ENCODE measurements at places on chromosomes 3 and 15.
A peak's percentile ranks its signal among the peaks of the same experiment; 100 is the strongest.

DNA sequence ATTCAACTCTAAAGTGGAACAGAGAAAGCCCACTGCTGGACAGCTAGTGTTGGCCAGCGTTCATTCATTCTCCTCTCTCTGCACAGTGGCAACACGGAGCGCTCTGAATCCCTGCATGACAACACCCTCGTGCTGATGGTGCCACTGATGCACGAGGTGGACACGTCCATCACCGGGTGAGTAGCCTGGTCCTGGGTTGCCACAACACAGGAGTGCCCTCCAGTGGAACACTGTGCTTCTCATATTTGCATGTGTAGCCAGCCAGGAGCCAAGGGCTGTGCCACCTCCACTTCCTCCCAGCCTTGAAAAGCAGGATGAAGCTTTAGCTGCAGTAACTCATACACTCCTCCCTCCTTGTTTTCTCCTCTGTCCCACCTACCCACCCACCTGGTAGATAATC lies 120.0 kb upstream of the CTDSPL start:
- DNase-seq = no peak

- DNase-seq = no peak
Measured at GRCh38 chr3:76107935-76108570, 322.7 kb upstream of the ZNF717 start.

DNA sequence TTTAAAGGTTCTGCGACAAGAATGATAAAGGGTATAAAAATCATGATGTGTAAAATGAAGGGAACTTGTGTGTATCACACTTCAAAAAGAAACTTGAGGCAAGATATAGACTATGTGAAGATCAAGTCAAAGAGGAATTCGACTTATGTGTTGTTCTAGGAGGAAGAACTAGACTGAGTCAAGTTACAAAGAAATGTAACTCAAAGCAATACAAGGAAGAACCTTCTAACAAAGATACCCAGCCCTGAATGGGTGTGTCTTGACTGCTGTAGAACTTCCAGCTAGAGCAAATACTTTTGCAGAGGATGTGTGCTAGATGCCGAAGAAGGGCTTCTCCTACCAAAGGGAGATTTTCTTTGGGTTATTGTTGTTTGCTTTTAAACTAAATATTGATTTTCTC lies 2.4 kb downstream of the SLC49A4 start:
- no peak for DNase-seq

GRCh38 chr15:75153087-75153486 lies 48.6 kb upstream of the C15orf39 start:
- no peak for DNase-seq

- DNase-seq = no peak
Measured at GRCh38 chr15:89749054-89749453, 2.0 kb downstream of the MESP1 start.

DNA sequence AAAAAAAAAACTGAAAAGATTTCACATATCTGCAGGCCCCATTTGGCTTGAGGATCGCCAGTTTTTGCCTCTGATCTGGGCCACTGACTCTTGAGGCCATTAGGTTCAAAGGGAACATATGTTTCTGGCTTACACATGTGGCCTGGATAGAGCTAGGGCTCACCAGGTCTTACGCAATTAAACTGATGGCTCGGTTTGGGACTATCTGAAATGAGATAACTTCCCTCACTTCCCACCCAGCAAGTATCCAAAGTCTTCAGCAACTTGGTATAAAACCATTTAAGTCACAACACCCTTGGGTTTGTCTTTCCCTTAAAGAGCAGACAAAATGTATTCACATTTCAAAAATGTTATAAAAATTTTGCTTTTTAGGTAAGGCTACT lies 36.3 kb downstream of the LRIG1 start:
- no peak for DNase-seq

- no peak for DNase-seq
Measured at GRCh38 chr3:78148986-78149717, 1109.3 kb downstream of the ROBO2 start.

- no peak for DNase-seq
Measured at GRCh38 chr3:69300296-69300695, 85.6 kb downstream of the FRMD4B start.

DNA sequence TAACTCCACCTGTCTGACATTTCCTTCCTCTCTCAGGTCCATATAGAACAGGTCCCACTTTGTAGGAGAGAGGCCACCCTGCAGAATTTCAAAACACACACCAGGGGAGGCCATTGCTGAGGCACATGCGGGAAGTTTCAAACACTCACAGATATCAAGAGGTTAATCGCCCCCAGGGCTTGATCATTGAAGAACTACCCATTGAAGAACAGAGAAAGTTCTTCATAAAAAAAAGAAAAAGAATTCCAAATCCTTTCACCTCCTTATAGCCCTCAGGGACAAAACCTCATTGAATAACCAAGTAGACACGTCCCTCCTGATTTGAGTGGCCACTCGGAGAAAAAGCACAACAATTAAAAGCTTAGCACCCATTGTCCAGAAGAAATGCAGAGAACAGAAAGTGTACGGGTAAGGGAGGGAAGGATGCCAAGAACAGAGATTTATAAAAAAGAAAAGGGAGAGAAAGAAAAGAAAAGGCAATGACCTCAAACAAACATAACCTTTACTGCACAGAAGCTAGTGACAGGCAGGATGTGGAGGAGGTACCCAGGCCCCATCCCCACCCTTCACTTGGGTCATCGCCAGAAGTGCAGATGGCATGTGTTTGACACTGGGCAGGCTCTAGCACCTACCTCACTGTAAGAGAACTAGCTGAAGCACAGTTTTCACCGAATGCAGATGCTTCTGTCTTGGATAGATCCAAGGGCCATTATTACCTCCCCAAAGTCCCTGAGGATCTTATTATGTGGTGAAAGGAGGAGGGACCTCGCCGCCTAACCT lies 112.3 kb upstream of the HES1 start:
- DNase-seq = peak; percentile 60

DNA sequence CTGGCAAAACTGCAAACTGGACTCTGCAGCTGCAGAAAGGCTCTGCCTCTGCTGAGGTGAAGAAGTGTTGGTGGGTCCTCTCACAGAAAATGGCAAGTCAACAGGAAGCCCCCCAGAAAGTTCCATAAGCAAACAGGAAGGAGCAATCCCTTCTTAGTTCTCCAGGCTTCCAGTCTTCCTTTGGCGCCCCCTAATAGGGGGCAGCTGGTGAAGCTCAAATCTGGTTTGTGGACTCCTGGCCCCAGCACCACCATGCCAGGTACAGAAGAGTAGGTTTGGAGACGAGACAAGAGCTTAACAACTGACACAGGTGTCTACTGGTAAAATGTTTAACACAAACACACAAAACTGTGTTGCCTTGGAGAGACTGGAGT lies 35.5 kb downstream of the LEO1 start:
- no peak for DNase-seq

- no peak for DNase-seq
Measured at GRCh38 chr15:41256577-41257038, 25.5 kb downstream of the CHP1 start.

DNA sequence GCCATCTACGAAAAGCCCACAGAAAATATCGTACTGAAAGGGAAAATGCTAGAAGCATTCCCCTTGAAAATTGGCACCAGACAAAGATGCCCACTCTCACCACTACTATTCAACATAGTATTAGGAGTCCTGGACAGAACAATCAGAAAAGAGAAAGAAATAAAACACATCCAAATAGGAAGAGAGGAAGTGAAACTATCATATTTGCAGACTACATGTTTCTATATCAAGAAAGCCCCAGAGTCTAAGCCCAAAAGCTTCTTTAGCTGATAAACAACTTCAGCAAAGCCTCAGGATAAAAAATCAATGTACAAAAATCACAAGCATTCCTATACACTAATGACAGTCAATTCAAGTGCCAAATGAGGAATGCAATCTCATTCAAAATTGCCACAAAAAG lies 15.6 kb downstream of the OR5K3 start:
- DNase-seq = no peak

DNA sequence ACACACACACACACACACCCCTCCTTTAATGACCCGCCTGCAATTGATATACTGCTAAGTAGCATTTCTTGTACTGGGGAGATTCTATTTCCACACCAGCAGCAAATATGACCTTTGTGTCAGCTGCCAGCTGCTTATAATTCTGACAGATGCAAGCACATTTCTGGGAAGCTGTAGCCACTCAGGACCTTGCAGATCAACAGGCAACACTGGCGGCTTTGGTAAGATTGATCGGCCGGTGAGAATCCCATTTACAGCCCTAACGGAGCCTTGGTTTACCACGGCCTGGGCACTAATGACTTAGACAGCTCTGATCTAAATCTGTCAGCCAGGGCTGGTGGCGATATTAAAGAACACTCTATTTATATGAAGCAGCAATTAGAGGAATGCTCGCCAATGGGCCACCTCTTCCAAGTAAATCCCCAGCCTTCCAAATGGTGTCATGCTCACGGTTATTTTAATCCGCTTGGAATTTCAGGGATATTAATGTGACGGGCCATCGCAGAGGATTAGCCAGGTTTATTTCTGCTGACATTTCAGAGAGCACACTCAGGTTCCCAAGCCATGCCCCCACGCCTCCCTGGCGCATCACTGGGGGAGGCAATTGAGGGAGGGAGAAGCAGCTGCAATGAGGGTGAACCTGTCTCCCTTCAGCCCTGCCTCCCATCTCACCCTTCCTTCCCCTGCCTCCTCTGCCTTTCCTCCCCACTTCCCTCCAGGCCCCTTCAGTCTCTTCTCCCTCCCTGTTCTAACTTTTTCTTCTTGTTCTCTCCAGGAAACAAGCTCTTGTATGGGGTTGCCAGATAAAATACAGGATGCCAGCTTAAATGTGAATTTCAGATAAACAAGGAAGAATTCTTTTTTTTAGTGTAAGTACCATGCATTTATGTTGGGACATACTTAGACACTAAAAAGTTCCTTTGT lies 287.0 kb downstream of the TLE3 start:
- no peak for DNase-seq

- no peak for DNase-seq
Measured at GRCh38 chr15:77823736-77824135, 191.0 kb upstream of the LINGO1 start.

DNA sequence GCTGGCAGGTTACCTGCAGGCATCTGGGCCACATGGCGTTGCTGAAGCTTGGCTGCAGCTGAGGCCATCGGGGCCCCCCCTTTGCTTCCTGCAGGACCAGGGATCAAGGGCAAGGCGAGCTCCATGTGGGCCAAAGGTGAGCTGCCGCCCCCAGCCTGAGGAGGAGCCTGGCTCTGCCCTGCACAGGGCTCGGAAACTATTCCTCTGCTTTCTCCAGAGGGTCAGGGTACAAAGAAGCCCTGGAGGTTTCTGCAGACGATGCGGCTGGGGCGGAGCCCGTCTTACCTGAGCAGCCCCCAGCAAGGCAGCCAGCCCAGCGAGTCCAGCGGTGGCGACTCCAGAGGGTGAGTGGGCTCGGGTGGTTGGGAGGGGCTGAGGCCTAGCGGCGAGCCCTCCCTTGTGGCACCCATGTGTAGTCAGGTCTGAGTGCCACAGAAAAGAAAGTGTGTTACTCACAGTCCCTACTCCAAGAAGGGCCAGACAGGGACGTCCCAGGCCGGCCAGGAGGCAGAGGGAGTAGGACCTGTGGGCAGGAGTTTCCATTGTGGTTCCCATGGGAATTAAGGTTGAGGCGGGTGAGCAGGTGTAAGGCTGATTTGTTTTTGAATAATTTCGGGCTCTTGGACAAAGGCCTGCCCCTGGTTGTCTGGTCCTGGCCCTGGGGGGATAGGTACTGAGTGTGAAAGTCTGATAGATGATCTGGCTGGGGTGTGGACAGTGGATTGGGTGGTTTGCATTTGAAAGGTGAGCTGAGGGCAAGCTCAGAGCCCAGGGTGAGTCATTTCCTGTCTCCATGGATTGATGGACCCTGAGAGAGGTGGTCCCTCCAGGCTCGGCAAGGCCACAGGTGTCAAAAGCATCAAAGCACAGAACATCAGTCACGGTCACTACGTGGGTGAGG lies 25.4 kb downstream of the CFAP100 start:
- no peak for DNase-seq

DNA sequence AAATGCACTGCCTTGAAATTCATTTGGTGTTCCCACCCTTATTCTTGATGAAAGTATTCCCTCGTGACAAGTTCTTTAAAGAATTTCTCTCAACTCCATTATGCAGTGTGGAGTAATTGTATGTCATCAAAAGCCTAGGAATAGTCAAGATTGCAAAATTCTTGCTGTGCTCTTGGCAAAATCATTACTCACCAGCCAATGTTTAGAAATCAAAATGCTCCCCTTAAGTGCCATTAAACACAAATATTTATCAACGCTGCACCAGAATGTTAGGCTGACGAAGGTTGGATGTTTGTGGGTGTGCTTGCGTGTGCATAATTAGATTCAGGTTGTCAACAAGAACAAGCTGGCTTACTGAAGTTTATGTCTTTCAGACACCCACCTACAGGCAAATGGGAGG lies 40.5 kb downstream of the SST start:
- no peak for DNase-seq

- peak; percentile 76 for DNase-seq
Measured at GRCh38 chr3:66492672-66493071, 8.2 kb downstream of the LRIG1 start.

DNA sequence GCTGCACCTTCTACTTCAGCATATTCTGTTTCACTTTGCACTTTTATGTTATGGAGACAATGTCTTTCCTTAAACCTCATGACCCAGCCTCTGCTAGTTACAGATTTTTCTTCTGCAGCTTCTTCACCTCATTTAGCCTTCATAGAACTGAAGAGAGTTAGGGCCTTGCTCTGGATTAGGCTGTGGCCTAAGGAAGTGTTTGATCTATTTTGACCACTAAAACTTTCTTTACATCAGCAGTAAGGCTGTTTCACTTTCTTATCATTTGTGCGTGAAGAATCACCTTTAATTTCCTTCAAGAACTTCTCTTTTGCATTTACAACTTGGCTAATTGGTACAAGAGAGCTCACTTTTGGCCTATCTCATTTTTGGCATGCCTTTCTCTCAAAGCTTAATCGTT lies 40.9 kb downstream of the PHLDB2 start:
- DNase-seq = no peak

DNA sequence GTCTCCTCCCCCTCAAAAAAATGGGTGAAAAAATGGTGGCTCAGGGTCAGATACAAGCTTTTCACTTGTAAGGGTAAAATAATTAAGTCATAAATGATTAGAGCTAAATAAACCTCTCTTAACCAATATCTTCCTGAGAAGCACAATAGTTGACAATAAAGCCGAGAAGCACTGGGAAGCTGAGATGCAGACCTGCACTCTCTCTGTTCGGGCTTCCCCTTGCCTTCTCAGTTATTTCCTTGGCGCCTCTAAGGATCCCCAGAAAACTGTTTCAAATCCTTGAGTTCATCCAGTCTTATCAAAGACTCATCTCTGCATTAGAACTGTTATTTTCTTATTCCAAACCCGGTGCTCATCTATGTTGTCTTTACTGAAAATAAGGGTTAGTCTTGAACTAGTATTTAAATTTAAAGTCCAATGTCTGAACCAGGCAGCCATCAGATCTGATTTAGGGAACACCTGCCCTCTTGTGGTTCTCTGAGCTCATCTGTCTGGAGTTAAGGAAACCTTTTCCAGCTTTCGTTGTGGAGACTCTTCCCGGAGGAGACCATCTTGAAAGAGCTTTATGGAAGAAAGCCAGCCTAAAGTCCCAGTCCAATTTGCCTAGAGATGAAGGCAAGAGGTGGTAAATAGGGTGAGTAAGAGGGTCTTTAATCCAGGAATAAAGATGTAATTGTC lies 256.4 kb upstream of the MCTP2 start:
- peak; percentile 11 for DNase-seq

GRCh38 chr3:29544701-29545363 lies 264.0 kb downstream of the RBMS3 start:
- no peak for DNase-seq
